ENCODE measurements at places on chromosomes 5 and 9.

DNA sequence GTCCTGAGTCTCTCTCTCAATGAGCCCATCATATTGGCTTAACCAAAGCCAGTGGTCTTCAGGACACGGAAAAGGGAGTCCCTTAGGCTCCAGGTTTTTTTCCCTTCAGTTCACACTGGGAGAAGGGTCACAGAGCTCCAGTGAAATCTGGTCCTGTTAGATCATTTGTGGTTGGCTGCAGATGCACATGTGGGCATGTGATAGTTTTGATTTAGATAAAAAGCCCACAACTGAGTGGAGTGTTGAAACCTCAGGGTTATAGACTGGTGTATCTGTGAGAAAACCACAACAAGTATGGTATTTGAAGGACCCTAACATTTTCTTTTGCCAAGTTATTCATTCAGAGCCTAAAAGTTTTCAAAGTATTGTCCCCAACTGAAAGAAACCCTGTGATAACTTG is 46.7 kb downstream of the PRLR start:
- no peak for DNase-seq

- DNase-seq: no peak
These were observed 98.7 kb upstream of the PALM2AKAP2 start for GRCh38 chr9:109681301-109681700.

GRCh38 chr5:82820961-82821845 is 256.0 kb downstream of the TMEM167A start:
- no peak for DNase-seq

GRCh38 chr9:77005216-77005615 is 14.2 kb upstream of the FOXB2 start:
- DNase-seq: peak; percentile 64

- DNase-seq: no peak
These were observed 74.0 kb upstream of the SLC30A5 start for GRCh38 chr5:69019668-69020375.

GRCh38 chr9:130303613-130304055 is 38.1 kb downstream of the HMCN2 start:
- DNase-seq: no peak

- DNase-seq: no peak
These were observed 3.2 kb upstream of the NRARP start for GRCh38 chr9:137305060-137305797.

DNA sequence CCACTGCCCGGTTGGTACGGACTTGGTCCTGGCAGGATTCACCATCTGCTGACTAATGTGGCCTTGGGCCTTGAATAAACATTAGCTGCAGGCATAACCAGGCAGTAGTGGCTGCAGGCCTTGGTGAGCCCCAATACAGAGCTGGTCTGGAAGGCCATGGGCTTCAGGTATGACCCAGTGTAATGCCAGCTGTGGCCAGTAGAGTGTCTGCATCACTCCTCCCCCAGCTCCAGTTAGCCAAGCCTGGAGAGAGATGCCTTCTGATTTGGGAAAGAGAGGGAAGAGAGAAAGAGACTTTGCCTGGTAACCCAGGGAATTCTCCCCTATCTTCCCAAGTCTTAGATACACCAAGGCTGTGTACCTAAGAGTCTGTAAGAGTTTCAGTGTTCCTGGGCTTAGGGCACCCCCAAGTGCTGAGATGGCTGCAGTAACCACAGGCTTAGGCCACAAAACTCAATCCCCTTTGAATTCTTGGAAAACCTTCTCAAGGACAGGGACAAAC is 5.6 kb upstream of the C5 start:
- no peak for DNase-seq

DNA sequence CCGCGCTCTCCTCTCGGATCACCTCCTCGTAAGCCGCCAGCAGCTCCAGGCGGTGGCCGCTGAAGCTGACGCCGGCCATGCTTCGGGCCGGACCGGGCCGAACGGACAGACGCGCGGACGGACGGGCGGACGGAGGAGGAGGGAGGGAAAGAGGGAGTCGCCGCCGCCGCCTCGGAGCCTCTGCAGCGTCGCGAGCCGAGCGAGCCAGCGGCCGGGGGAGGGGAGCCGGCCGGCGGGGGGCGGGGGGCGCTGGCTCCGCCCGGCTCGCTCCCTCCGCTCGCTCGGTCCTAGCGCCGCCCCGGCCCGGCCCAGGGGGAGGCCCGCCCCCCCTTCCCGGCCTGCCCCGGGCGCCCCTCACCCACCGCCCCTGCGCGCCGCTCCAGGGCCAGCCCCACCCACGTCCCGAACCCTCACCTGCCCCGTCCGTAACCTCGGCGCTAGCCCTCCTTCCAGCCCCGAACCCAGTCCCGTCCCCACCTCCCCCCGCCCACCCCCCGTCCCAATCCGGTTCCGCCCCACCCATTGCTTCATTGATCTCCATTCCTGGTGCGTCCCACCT is at the start of gene DBN1:
DBN1 (minus strand) TSS at position 192 of the 559 bp plus-strand sequence; CDS start at position 79, 113 bp downstream.
- no peak for DNase-seq

DNA sequence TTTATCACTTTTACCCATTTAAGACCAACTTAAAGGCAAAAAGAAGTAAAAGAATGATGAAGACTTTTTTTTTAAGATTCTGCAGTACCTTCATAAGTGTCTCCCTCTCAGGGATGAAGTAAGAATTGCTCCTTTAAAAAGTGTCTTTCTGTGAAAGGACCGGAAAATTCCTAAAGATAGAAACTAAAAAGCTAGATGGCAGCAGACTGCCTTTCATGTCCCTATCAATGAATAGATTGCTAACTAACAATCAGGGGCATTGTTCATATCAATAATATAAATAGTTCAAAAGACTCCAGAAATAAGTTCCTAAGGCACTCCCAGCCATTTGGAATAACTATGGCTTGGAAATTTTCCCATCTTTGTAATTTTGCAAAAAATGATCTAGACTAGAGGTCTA is 558.0 kb downstream of the PDE4D start:
- DNase-seq: no peak

DNA sequence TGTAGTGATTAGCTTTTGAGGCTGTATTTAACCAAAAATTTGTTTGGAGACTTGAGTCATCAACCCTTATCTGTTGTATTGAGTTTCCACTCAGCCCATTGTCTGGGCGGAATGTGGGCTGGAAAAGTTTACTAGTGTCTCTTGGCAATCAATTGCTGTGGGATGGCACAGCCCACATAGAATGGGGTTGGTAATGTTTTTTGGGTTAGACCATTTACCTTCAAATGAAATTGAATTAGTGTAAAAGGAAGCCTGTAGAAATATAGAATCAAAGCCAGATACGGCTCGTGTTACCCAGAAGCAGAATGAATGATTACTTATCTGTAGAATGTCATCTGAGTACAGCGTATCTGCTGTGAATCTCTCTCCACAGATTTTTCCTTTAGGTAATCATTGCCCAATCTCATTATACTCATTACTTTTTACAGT is 142.9 kb downstream of the AOPEP start:
- no peak for DNase-seq
